ENCODE measurements at places on chromosomes 16 and 17.

- H3K36me3 ChIP-seq = no peaks in the 10 kb centered on the region
- no peaks in the 10 kb centered on the region for H3K27me3 ChIP-seq
- H3K4me3 ChIP-seq = no peak overlapping the region
- no peak for DNase-seq
- H3K4me1 ChIP-seq = no peaks in the 10 kb centered on the region
Observed at GRCh38 chr16:64541621-64542020, 580.2 kb downstream of the CDH11 start.

GRCh38 chr17:55266958-55267688 is 2.4 kb downstream of the HLF start:
- peak overlapping the region; percentile 77 for H3K4me3 ChIP-seq
- peaks cover 76% of the 10 kb centered on the region for H3K27me3 ChIP-seq
- no peaks in the 10 kb centered on the region for H3K36me3 ChIP-seq
- H3K27ac ChIP-seq = no peak overlapping the region

DNA sequence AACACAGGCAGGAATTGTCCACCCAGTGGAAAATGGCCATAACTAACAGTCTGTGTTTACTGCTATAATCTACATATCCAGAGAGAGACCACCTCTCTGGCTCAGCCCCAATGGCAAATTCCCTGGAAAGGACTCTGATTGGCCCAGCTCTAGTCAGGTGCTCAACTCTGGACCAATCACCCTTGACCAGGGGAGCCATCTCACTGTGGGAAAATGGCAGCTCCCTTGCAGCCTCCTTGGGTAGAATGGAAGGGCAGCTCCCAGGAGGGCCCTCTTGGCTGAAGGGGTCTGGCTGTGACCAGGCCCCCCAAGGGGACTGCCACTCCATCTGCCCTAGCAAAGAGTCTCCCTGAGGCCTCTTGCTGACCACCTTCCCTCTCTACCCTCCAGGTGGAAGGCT is 3.1 kb downstream of the ALOX15B start:
- H3K4me3 ChIP-seq = no peak overlapping the region
- H3K36me3 ChIP-seq = no peaks in the 10 kb centered on the region
- H3K4me1 ChIP-seq = peaks cover 4% of the 10 kb centered on the region
- no peak for DNase-seq
- H3K27ac ChIP-seq = no peak overlapping the region

GRCh38 chr16:68782198-68783174 is 45.4 kb downstream of the CDH1 start:
- DNase-seq = no peak
- H3K4me3 ChIP-seq = no peak overlapping the region
- H3K36me3 ChIP-seq = peaks cover 13% of the 10 kb centered on the region
- peak overlapping the region; percentile 43 for H3K27ac ChIP-seq
- H3K27me3 ChIP-seq = no peaks in the 10 kb centered on the region

DNA sequence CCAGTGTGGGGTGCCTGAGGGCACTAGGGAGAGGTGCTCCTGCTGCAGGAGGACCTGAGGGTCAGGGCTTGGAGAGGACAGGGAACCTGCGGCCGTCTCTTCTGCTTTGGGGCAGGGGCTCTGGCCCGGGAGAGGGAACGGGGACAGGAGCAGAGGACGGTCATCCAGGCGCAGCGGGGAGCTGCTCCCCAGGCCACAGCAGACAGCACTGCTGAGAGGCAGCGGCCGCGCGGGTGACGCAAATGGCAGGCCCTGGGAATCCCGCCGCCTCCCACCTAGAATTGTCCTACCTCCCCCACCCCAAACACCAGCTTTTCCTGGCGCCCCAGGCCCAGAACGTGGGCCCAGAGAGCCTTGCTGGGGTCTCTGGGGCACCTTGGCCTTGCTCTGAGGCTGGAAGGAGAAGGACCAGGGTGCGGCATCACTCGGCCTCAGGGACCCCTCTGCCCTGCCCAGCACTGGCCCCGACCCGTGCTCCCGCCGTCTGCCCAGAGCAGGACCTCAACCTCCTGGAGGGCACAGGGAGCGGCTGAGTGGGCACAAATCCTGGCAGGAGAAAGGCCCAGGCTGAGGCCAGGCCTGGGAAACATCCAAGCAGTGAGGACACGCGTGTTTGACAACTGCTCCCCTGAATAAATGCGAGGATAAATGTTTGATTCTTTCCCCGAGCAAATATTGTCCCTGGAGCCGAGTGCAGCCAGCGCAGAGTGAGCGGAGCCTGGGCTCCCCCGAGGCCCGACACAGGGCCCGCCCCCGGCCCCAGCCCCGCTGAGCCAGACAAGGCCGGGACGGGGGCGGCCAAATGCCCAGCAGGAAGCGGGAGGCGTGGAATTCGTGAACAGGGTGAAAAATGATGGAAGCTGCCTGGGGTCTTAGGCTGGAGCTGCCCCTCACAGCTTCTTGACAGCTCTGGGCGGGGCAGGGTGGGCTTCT is 8.5 kb downstream of the SSTR5 start:
- peaks cover 8% of the 10 kb centered on the region for H3K4me1 ChIP-seq
- H3K27me3 ChIP-seq = peaks cover 18% of the 10 kb centered on the region
- H3K4me3 ChIP-seq = no peak overlapping the region
- H3K36me3 ChIP-seq = no peaks in the 10 kb centered on the region
- H3K27ac ChIP-seq = no peak overlapping the region
- DNase-seq = no peak

DNA sequence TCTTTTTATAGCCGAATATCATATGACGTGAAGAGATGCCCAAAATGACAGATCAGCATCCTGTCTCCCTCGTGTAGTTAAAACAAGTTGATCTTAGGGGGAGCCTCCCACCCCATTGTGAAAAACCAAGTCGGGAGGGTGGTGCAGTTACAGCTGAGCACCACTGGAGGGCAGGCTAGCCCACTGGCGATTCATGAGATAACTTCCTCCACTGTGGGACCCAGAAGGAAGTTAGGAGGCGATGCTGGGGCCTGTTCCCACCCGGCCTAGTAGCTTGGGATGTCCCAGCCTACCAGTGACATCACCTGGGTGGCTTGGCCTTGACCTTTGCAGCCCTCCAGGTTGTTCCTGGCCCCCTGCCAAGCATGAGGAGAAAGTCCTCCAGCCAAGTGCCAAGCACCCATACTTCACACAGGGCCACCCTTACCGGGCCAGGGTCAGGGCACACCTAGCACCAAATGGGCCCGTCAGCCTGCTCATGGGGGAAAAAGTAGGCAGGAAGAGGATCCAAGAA is 8.1 kb upstream of the CPNE2 start:
- H3K4me1 ChIP-seq = peaks cover 6% of the 10 kb centered on the region
- DNase-seq = no peak
- no peak overlapping the region for H3K4me3 ChIP-seq
- H3K27me3 ChIP-seq = peaks cover 7% of the 10 kb centered on the region

- no peak for DNase-seq
- peaks cover 7% of the 10 kb centered on the region for H3K36me3 ChIP-seq
- peaks cover 24% of the 10 kb centered on the region for H3K4me1 ChIP-seq
- no peak overlapping the region for H3K4me3 ChIP-seq
Observed at GRCh38 chr17:51060396-51060795, 60.3 kb downstream of the SPAG9 start.

- peak overlapping the region; percentile 58 for H3K27ac ChIP-seq
- H3K4me3 ChIP-seq = no peak overlapping the region
- DNase-seq = no peak
- H3K27me3 ChIP-seq = no peaks in the 10 kb centered on the region
Observed at GRCh38 chr16:87733190-87733589, 32.6 kb downstream of the KLHDC4 start.

DNA sequence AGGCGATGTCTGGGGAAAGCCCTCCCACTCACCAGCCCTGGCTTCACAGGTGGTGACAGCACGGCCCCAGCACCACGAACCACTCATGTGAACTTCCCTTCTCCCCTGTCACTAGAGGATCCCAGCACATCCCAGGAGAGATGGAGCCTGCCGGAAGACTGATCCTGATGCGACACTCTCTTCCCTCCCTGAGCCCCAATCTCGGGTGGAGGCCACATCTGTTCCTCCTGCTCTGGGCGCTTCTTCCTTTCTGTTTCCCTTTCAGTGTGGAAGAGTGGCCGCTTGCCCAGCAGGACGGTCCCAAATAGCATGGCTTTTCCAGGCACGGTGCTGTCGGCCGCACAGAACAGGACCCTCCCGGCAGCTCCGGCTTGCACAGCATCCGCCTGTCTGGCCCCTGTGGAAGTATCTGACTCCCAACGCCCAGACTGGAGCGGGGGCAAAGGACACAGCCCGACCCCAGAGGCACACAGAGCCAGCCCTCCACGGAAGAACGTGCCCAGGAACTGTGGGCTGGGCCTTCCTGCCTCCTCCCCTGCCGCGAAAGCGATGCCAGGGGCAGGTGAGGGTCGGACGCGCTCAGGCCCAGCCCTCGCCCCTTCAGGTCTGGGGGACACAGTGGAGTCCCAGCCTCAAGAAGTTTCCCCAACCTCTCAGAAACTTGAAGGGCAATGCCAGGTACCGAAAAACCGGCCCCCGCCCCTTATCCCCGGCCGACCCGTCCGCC is 37.6 kb downstream of the CBFA2T3 start:
- no peak for DNase-seq
- no peak overlapping the region for H3K27ac ChIP-seq
- no peaks in the 10 kb centered on the region for H3K36me3 ChIP-seq
- peaks cover 5% of the 10 kb centered on the region for H3K4me1 ChIP-seq

DNA sequence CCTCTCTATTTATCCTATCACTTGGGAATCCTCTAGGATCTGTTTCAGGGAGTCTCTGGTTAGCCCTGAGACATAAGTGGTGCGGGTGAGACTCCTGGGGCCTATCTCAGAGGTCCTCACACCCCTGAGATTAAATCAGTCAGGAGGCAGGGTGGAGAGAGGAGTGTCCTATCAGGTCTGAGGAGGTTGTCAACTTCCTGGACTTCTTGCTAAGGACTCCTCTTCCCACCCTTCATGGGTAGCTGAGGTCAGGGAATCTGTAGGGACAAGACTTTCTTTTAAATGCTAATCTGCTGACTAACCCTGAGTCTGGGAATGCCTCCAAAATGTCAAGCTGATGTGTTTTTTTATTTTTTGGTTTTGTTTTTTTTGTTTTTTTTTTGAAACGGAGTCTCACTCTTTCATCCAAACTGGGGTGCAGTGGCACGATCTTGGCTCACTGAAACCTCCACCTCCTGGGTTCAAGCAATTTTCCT is 6.6 kb upstream of the ARMC5 start:
- DNase-seq = no peak
- peak overlapping the region; percentile 39 for H3K27ac ChIP-seq
- H3K36me3 ChIP-seq = no peaks in the 10 kb centered on the region
- H3K27me3 ChIP-seq = no peaks in the 10 kb centered on the region

GRCh38 chr16:17241264-17241835 is 229.4 kb downstream of the XYLT1 start:
- no peak for DNase-seq
- peaks cover 4% of the 10 kb centered on the region for H3K36me3 ChIP-seq
- H3K4me3 ChIP-seq = no peak overlapping the region
- H3K27ac ChIP-seq = no peak overlapping the region

DNA sequence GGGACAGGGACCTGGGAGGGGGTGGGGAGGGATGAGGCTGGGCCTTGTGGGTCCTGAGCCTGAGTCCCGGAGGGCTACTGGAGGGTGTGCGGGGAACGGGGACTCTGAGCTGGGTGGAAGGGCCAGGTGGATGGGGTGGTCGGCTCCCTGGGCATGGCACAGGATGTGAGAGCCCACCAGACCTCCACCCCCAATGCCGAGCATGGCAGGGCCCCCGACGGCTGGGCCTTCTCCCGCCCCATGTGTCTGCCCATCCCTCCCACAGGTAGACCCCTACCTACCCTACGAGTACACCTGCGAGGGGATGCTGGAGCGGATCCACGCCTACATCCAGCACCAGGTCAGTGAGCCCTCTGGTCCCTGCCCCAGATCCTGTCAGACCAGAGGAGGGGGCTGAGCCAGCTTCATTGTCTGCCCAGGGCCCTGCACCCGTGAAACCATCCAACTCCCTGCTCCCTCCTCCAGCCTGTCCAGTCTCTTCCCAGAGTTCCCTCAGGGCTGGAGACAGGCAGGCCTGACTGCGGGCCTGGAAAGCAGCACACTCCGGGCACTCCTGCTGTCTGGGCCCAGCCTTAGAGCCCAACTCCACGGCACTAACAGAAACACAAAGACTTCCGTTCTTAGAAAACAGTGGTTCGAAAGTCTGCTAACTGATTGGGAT is 78.0 kb downstream of the MGAT5B start:
- H3K27me3 ChIP-seq = peaks cover 8% of the 10 kb centered on the region
- H3K36me3 ChIP-seq = no peaks in the 10 kb centered on the region
- DNase-seq = no peak
- no peak overlapping the region for H3K27ac ChIP-seq
- H3K4me3 ChIP-seq = no peak overlapping the region

- DNase-seq = no peak
- no peaks in the 10 kb centered on the region for H3K36me3 ChIP-seq
- H3K27ac ChIP-seq = no peak overlapping the region
- no peak overlapping the region for H3K4me3 ChIP-seq
- H3K4me1 ChIP-seq = no peaks in the 10 kb centered on the region
Observed at GRCh38 chr17:32593003-32593402, 106.2 kb downstream of the CDK5R1 start.

DNA sequence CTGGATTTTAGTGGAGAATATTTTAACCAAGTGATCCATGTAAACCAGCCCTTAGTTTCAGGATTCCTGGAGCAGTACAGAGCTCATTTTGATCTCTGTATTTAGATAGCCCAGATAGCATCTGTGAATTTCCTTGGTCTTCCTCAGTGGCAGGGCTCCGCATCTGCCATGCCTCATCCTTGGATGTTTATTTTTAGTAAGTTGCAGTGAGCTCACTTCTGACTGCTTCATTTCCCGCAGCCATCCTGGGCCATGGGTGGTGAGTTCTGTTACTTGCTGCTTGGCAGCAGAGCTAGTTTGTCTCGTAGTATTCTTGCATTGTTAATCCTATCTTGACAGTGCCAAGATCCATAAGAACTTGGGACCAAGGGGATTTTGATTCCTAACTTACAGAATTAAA is 33.7 kb downstream of the IST1 start:
- peaks cover 34% of the 10 kb centered on the region for H3K36me3 ChIP-seq
- no peaks in the 10 kb centered on the region for H3K27me3 ChIP-seq

GRCh38 chr16:57646388-57647039 is 18.1 kb downstream of the ADGRG1 start:
- H3K27me3 ChIP-seq = no peaks in the 10 kb centered on the region
- H3K27ac ChIP-seq = peak overlapping the region; percentile 46
- no peaks in the 10 kb centered on the region for H3K36me3 ChIP-seq
- H3K4me1 ChIP-seq = peaks cover 11% of the 10 kb centered on the region

DNA sequence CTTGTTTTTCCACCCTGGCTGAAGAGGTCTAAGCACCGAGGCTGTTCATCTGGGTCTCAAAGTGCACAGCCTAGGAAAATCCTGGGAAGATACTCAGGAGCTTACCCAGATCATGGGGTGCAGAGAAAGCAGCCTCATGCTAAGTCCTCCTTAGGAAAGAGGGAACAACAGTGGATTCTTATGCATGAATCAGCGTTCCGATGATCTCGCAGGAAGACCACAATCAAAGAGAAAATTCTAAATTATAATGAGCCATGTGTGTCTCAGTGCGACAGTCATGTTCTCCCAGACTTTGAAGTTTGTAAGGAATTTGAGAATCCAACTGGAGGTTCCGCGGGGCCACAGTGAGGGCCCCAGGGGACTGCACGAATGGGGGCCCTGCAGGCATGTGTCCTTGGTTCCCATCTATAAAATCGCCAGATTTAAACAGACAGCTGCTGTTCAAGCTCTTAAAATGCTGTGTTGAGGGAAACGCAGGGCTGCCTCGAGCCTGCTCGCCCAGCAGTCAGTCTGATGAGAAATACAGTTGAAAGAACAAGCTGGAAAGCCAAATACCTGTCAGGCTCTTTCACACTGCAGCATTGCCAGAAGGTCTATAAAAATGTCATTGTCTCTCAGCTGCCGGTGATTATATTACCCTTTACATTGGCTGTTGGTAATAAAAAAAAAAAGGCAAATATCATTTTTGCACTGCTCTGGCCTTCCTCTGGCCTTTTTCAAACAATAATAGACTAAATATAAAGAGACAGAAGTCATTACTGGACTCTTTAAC is 152.1 kb downstream of the PMP22 start:
- no peak overlapping the region for H3K4me3 ChIP-seq
- H3K27me3 ChIP-seq = peaks cover 16% of the 10 kb centered on the region
- H3K36me3 ChIP-seq = no peaks in the 10 kb centered on the region
- DNase-seq = no peak
